ENCODE measurements at places on chromosomes 11 and 22. TPM values are rescaled to one million over a fixed set of nuclear protein-coding genes. Genes with fewer than 3 reads are reported as not detected.

Gene FOLH1
- total RNA-seq: not detected

Gene NUP50
- total RNA-seq: 123 TPM

Gene LRRC4C
- not detected for total RNA-seq

Gene OR52E8
- total RNA-seq: not detected

Gene ZNF74
- 13.4 TPM for total RNA-seq

Gene PLCB3
- total RNA-seq: 8.7 TPM

Gene NXPE2
- total RNA-seq: not detected

Gene SGSM1
- not detected for total RNA-seq

Gene OR56A3
- not detected for total RNA-seq

Gene BTG4
- 0.98 TPM for total RNA-seq

DNA sequence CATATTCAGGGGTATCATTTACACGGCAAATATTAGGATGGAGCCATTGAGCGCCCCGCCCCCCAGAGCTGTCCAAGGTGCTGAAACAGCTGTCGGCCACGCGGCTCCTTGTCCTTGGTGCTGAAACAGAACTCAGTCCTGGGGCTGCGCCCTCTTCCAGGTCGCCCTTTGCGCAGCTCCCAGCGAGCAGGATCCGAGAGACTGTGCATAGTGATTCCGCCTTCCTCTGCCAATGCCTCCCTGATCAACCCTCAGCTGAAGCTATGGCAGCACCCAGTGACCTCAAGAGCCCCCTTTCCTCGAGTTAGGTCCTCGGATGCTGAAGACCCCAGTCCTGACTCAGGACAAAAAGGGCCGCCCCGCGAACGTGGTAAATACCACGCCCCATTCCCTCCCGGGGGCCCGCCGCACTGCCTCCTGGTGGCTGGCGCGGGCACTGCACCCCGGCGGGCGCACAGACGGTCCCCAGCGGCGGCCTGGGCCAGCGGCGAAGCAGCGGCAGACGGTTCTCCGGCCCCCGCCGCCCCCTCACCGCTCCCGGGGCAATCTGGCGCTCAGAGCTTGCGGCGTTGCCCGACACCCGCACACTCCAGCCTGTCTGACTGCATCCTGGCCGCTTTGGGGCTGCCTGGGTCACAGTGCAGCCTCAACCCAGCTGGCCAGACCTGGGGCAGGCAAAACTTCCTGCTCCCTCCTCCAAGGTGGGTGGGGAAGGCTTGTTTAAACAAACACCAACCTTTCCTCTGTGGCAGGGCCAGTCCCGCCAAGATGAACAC, 13.4 kb downstream of the SYT7 start:
- H3K27me3 ChIP-seq: peaks cover 38% of the 10 kb centered on the region
- H3K27ac ChIP-seq: no peak overlapping the region
- H3K36me3 ChIP-seq: no peaks in the 10 kb centered on the region
- no peaks in the 10 kb centered on the region for H3K4me1 ChIP-seq
- no peak overlapping the region for H3K4me3 ChIP-seq

GRCh38 chr22:17882727-17883126, 108.5 kb upstream of the BID start:
- no peaks in the 10 kb centered on the region for H3K27me3 ChIP-seq
- H3K4me3 ChIP-seq: no peak overlapping the region
- H3K36me3 ChIP-seq: peaks cover 16% of the 10 kb centered on the region

DNA sequence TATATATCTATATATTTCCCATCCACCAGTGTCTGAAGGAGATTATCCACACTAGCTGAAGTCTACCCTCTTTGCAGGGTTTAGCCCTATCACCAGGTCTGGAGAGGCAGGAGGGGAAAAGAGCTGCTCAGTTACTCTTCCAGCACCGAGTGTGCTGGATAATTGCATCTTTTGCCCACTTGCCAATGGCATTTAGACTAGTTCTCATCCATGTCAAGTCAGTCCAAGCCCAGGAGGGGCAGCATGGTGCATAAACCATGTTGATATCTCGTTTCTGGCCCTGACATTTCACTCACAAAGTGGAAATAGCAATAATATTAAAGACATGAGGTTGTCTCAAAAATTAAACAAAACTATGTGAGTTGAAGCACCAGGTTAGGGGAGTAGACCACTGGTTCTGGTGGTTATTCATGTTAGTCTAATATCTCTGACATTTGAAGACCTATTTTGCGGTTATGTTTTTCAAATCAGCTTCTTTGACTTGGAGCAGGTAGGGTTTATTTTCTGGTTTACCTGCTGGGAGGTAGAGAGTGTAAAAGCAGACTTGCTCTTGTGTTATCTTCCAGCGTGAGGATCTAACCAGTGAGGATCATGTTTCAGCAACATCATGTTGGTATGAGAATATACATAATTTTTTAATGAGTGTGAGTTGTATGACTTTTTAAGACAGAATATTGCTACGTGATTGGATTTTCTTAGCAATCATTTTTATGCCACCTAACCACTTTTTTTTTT, 273.2 kb upstream of the KIRREL3 start:
- peaks cover 1% of the 10 kb centered on the region for H3K27me3 ChIP-seq
- DNase-seq: no peak
- no peaks in the 10 kb centered on the region for H3K36me3 ChIP-seq
- H3K4me1 ChIP-seq: no peaks in the 10 kb centered on the region
- no peak overlapping the region for H3K4me3 ChIP-seq

DNA sequence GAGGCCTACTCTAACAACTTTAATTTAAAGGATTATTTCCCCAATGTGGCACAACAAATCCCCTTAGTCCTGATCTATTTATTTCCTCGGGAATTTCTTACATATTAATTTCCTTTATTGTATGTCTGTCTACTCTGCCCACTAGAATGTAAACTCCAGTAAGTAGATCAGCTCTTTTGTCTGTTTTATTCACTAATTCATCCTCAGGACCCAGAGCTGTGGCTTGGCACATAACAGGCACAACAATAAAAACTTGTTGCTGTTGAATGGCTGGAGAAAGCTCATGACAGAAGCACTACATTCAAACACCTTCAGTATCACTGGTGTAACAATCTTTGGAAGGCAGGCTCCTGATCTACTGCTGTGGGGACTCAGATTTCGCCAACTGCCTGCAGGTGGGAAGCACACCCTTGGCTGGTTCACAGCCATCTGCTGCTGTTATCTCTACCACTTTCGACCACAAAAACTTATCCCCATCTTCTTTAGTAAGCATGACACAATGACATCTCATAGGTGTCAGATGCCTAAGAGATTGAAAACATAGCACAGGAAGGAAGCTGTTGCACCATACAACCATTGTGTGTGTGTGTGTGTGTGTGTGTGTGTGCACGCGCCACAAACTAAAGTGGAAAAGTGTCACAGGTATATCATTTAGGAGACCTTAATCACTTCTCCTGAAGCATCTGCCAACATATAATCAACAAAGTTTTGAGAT, 11.9 kb downstream of the HIRA start:
- H3K27ac ChIP-seq: peak overlapping the region; percentile 86
- H3K4me3 ChIP-seq: peak overlapping the region; percentile 22
- peak; percentile 69 for DNase-seq
- peaks cover 11% of the 10 kb centered on the region for H3K36me3 ChIP-seq
- no peaks in the 10 kb centered on the region for H3K27me3 ChIP-seq
- peaks cover 59% of the 10 kb centered on the region for H3K4me1 ChIP-seq

- H3K27me3 ChIP-seq: peaks cover 44% of the 10 kb centered on the region
- H3K27ac ChIP-seq: no peak overlapping the region
- H3K4me3 ChIP-seq: no peak overlapping the region
Observed at GRCh38 chr22:37328017-37328416, 45.7 kb downstream of the CYTH4 start.

- H3K27me3 ChIP-seq: no peaks in the 10 kb centered on the region
- DNase-seq: no peak
- H3K4me3 ChIP-seq: no peak overlapping the region
- H3K27ac ChIP-seq: no peak overlapping the region
- H3K4me1 ChIP-seq: no peaks in the 10 kb centered on the region
Observed at GRCh38 chr22:39183991-39184585, 31.6 kb upstream of the CBX7 start.

DNA sequence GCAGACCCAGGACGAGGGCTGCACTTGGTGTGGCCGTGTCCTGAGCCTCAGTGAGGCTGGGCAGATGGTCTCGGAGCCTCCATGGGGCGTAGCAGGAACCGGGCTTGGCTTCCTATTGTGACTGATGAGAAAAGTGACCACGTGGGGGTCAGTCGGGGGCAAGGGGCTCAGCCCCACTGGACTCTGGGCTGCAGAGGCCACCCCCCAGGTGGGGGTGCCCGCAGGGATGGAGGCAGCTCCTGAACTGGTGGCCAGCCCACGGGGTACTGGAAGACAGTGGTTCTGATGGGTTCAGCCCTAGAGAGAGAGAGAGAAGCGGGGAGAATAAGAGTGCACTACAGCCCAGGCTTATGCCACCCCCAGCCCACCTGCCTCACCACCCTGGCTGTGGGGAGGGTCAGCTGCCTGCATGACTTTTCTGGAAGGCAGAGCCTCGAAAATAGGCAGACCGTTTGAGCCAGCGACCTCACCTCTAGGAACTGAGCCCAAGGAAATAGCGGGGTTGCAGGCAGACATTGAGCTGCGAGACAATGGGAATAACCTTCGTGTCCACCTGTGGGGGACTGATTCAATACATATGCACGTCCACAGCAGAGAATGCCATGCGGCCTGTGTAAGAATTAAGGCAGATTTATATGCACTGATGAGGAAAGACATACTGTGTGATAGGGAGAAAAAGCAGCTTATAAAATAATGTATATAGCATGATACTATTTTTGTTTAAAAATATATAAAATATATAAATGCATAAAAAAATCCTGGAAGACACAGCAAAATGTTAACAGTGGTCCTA, 11.5 kb downstream of the CABP7 start:
- H3K4me1 ChIP-seq: no peaks in the 10 kb centered on the region
- H3K4me3 ChIP-seq: no peak overlapping the region
- H3K36me3 ChIP-seq: no peaks in the 10 kb centered on the region
- DNase-seq: no peak
- H3K27ac ChIP-seq: no peak overlapping the region

DNA sequence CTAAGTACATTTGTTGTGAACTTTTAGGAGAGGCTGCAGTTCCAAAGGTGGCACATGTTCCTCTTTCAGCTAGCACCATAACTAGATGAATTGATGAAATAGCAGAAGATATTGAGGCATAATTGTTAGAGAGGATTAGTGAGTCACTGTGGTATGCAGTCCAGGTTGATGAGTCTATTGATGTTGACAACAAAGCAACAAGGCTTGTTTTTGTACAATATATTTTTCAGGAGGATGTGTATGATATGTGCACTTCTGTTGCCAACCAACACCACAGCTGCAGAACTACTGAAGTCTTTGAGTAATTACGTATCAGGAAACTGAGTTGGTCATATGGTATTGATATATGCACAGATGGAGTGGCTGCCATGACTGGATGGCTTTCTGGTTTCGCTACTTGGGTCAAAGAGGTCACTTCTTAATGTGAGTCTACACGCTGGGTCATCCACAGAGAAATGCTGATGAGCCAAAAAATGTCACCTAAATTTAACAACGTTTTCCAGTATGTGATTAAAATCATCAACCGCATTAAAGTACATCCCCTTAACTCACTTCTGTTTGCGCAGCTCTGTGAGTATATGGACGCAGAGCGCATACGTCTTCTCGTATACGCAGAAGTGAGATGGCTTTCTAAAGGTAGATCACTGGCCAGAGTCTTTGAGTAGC, 261.3 kb upstream of the ANO5 start:
- no peak for DNase-seq
- H3K4me1 ChIP-seq: no peaks in the 10 kb centered on the region
- H3K36me3 ChIP-seq: no peaks in the 10 kb centered on the region
- no peaks in the 10 kb centered on the region for H3K27me3 ChIP-seq
- no peak overlapping the region for H3K27ac ChIP-seq
- no peak overlapping the region for H3K4me3 ChIP-seq

DNA sequence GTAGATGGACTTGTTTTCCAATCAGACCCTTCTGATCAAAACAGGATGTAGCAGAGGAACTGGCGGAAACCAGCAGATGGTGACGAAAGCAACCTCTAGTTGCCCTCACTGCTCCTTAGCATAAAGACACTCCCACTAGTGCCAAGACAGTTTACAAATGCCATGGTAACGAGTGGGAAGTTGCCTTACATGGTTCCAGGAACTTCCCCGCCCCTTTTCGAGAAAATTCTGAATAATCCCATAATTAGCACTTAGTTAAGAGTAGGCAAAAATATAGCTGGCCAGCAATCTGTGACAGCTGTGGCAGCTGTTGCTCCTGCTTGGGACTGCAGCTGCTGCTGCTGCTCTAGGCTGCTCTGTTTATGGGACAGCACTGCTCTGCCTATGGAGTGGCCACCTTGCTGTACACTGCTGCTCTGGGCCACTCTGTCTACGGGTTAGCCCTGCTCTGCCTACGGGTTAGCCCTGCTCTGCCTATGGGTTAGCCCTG, 33.4 kb upstream of the SORL1 start:
- H3K4me3 ChIP-seq: no peak overlapping the region
- peak overlapping the region; percentile 17 for H3K27ac ChIP-seq
- no peaks in the 10 kb centered on the region for H3K27me3 ChIP-seq
- DNase-seq: peak; percentile 65

- no peaks in the 10 kb centered on the region for H3K36me3 ChIP-seq
- DNase-seq: peak; percentile 21
- H3K4me1 ChIP-seq: no peaks in the 10 kb centered on the region
- H3K4me3 ChIP-seq: no peak overlapping the region
- H3K27me3 ChIP-seq: peaks cover 2% of the 10 kb centered on the region
- H3K27ac ChIP-seq: no peak overlapping the region
Observed at GRCh38 chr22:35140879-35141745, 75.2 kb downstream of the ISX start.

GRCh38 chr22:36332623-36333332, 55.0 kb downstream of the MYH9 start:
- H3K4me3 ChIP-seq: peak overlapping the region; percentile 90
- peaks cover 98% of the 10 kb centered on the region for H3K4me1 ChIP-seq
- peak; percentile 82 for DNase-seq
- peak overlapping the region; percentile 100 for H3K27ac ChIP-seq

- H3K4me1 ChIP-seq: peaks cover 89% of the 10 kb centered on the region
- H3K27ac ChIP-seq: peak overlapping the region; percentile 86
- no peaks in the 10 kb centered on the region for H3K27me3 ChIP-seq
- H3K36me3 ChIP-seq: peaks cover 31% of the 10 kb centered on the region
Observed at GRCh38 chr11:96257972-96258934, 84.7 kb downstream of the MAML2 start.

DNA sequence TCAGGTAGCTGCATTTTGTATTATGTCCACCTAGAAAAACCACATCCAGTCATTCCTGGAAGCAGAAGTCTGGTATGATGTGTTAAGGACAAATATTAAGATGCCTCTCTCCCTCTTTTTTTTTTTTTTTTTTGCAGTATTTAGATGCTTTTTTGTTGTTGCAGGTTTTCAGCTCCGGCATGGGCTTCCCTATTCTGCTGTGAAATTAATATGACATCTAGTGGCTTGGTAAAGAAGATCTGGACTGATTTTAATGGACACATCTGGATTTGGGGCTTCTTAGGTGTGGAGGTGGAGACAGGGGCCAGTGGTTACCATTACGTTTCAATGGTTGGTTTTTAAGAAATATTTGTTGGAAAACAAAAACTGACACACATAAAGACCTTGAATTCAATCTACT, 47.5 kb upstream of the RASSF10 start:
- DNase-seq: no peak
- no peak overlapping the region for H3K27ac ChIP-seq
- H3K4me3 ChIP-seq: no peak overlapping the region
- H3K27me3 ChIP-seq: peaks cover 12% of the 10 kb centered on the region

Data from activated CD8-positive, alpha-beta T cell treated with anti-CD3 and anti-CD28 coated beads for 36 hours (primary cell).